Central memory CD4-positive, alpha-beta T cell (primary cell): ENCODE measurements at places on chromosomes 5 and 9.

GRCh38 chr5:40674661-40675235 is 5.0 kb upstream of the PTGER4 start:
- no peak for DNase-seq

- no peak for DNase-seq
These were observed 44.8 kb downstream of the PLCXD3 start for GRCh38 chr5:41465493-41466171.

DNA sequence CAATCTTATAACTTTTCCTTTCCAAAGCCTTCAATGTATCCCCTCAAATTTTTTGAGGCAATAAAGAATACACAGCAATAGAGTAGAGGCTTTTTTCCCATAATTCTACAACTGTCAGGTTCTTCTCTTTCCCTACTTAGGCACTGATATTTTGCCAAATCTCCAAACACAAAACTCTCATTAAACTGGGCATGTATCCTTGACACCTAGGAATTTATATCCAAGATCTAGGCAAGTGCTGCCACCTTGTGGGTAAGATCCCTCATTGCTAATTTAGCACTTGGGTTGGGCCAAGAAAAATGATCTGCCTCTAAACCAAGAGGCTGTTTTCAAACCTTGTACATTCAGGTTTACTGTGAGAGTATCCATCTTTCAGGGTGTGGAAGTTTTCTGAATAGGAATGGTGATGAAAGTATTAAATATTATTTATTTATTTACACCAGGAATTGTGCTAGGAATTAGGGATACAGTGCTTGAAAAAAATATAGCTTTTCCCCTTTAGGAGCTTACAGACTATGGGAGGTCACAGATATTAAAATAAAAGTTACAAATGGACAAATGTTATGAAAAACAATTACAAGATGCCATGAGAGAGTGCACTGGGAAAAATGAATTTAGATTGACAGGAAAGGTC is 17.6 kb downstream of the TSTD2 start:
- DNase-seq, result peak; percentile 56

DNA sequence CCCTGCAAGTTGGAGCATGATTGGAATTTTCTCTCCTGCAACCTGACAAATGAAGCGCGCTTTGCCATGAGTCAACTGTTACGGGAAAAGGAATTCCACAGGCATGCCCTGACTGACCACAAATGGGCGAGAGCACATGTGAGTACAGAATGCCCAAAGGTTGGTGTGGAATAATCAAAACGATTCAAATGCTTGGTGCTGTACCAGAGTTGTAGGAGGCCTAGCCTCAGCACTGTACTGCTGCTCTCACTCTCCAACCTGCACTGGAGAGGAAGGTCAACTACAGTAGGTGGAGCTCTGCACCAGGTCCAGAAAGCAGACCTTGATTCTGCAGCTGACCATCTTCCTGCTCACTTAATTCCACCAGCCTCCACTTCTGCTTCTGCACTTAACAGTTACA is 406.9 kb upstream of the ACTBL2 start:
- no peak for DNase-seq

DNA sequence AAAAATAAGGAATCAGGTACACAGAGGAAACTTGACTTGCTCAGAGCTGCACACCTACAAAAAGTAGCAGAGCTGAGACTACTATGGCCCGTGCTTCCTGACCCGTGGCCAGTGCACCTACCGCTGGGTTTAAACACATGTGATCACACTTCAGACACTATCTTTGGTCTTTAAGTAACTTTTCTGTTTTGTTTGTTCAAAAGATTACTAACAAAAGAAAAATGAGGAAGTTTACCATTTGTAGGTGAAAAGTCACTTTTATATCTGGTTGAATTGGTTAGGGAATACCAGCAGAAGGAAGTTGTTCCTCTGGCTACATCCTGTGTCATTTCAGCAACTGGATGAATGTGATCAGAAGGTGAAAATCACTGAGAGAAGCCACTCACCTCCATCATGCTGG is 6.5 kb upstream of the SYK start:
- DNase-seq, result no peak

DNA sequence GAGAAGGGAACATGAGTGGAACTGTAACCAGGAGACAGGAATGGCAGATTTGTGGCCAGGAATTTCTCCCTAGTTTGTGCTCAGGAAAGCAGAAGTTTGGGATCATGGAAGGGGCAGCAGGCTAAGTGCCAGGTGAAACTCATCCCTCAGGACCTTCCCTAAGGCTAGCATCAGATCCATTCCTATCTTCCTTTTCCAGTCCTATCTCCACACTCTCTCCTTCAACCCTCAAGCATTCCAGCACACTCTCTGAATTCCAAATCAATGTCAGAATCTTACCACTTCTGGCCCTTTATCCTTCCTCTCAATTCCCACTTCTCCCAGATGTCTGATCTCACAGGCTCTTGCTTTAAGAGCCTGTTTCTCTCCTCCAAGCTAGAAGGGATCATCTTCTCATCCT is 53.2 kb upstream of the GRIA1 start:
- no peak for DNase-seq

DNA sequence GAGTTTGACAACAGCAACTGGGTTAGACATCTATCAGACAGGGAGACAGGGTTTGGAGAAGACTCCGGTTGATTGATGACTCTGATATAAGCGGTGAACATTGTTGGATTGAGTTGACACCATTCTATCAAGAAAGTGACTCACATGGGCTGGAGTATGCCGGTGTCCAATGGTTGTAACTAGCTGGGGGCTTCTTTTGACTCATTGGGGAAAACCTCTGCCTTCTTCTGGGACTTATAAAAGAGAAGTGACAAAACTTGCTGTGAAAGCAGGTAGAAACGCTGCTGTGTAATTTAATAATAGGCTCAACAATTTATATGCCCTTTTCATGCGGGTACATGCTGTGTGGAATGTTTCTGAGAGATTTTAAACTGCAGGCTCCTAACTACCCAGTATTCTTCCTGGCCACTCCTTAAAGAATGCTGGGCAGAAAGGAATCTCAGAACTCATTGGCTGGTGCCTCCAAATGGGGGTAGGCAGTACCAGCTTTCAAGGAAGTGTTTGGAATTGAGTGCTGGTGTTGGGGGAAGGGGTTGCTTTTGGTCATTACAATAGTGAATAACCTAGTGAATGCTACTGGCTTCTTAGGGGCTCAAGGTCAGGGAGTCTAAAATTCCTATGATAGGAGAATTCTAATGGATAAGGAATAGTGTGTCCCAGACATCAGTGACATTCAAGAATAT is 43.9 kb downstream of the FYB1 start:
- no peak for DNase-seq
